ENCODE measurements at places on chromosomes 1 and 21.

- DNase-seq: no peak
These were observed 283.9 kb upstream of the ST6GALNAC5 start for GRCh38 chr1:76583235-76583868.

GRCh38 chr1:155177192-155177917, 3.7 kb downstream of the TRIM46 start:
- no peak for DNase-seq

DNA sequence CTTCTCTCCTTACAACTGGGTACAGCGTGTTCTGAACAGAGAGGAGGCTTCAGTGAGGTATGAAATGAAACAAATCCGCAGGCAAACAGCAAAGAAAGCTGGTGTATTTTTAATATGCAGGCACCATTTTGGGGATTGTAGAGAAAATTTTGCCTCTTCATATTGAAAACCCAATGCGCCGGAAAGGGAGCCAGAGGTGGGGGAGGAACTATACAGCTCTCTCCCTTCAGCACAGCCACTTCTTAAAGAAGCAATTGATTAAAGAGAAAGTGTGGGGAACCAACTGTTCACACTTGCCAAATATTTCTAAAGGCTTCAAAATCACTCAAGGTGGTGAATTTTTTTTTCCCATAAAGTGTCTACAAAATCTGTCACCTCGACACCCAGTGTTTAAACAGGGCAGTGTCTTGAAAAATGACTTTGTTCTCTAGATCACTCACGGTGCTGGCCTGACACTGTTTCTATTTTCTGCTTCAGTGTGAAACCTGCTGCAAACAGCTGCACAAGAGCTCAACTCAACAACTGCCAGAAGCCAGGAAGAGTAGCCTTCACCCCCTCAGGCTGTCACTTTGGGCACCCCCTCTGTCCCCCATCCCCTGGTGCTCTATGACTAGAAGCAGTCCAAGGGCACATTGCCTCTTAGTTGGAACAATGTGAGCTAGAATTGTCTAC, 123.8 kb upstream of the CTTNBP2NL start:
- DNase-seq: no peak

GRCh38 chr1:116553386-116554115, 17.3 kb downstream of the CD58 start:
- DNase-seq: no peak

DNA sequence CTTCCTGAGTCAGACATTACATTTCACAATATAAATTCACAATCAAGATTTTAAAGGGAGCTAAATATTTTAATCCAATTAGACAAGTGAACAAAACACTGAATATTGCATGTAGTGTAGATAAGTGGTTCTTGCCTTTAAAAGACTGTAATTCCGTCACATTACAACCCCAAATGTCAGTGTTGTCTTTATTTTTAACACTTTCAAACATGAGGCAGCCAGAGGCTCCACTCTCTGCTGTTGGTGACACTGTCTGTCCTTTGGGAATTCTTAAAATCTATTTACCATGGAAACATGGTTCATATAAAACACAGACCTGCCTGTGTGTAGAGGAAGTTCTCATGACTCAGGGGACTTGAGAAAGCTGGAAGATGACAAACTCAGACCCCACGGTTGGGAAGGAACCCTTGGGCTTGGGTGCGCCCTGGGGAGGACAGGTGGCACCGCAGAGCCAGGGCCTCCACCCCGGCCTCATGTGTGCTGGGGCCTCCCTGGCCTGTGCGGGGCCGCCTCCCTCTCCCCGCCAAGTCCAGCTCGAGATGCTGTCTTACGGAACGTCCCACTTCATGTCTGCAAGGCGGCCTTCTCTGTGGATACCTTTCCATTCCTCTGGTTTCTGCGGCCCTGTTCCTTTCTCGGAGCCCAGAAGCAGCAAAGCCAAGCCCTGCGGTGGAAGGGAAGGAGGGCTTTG, 239.0 kb downstream of the SDCCAG8 start:
- no peak for DNase-seq

- no peak for DNase-seq
These were observed 20.6 kb upstream of the BACE2 start for GRCh38 chr21:41147096-41147978.

DNA sequence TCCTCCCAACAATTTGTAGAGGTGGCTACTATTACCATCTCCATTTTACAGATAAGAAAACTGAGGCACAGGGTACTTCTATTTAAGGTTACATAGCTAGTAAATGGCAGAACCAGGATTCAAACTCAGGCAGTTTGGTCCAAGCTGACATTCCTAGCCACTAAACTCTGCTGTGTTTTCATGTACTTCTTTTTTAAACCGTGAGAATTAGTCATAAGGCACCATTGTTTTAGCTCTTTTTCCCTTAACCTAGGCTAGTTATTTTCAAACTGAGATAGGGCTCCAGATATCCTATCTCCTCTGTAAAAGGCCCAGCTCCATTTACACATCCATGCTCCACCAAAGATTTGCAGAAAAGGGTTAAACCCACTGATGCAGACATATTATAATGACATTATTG, 92.9 kb downstream of the PTPN14 start:
- no peak for DNase-seq

- DNase-seq: no peak
These were observed 37.5 kb upstream of the RCAN3 start for GRCh38 chr1:24465099-24465498.
